ENCODE measurements at places on chromosomes 7 and 10. TPM values are rescaled to one million over a fixed set of nuclear protein-coding genes. Genes with fewer than 3 reads are reported as not detected.

- no peaks in the 10 kb centered on the region for H3K36me3 ChIP-seq
- no peak overlapping the region for H3K27ac ChIP-seq
- no peak for DNase-seq
- peaks cover 8% of the 10 kb centered on the region for H3K4me1 ChIP-seq
- H3K4me3 ChIP-seq = no peak overlapping the region
- H3K27me3 ChIP-seq = no peaks in the 10 kb centered on the region
These were observed 22.9 kb downstream of the RBM33 start for GRCh38 chr7:155667241-155667829.

- H3K36me3 ChIP-seq = no peaks in the 10 kb centered on the region
- H3K4me1 ChIP-seq = no peaks in the 10 kb centered on the region
- DNase-seq = no peak
- H3K27me3 ChIP-seq = peaks cover 57% of the 10 kb centered on the region
- H3K4me3 ChIP-seq = no peak overlapping the region
These were observed 51.7 kb upstream of the LEP start for GRCh38 chr7:128189231-128189930.

DNA sequence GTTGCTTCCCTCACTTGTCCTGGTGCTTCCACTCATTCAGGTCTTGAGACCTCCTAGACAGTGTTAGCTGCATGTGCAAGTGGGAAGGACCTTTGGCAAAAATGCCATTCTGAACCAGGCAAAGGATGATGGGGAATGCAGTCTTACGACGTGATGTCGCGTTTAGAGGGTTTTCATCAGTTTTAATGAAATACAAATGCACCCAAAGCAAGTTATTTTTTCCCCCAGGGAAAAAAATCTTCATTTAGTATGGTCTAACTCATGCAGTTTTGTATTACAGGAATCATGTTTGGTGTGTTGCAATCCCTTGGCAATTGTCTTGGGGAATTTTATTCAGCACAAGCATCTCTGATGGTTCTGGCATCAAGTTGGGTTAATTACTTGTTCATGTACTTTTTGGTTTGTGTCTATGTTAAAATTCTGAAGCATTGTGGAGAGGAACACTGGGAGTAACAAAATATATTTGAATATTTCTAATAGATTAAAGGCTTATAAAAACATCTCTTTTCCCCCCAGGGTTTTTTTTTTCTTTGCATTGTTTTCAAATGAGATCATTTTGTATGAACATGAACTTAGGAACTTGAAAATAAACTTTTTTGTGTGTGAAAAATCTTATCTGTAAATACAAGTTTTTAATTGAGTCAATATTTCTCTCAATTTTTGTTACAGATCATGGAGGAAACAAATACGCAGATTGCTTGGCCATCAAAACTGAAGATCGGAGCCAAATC is 188.9 kb downstream of the BICC1 start:
- peak overlapping the region; percentile 2 for H3K27ac ChIP-seq
- H3K4me3 ChIP-seq = no peak overlapping the region
- no peaks in the 10 kb centered on the region for H3K36me3 ChIP-seq
- no peaks in the 10 kb centered on the region for H3K27me3 ChIP-seq
- no peaks in the 10 kb centered on the region for H3K4me1 ChIP-seq

SHTN1 gene
- total RNA-seq = 20.2 TPM
